ENCODE measurements at places on chromosomes 11 and 22.
A peak's percentile ranks its signal among the peaks of the same experiment; 100 is the strongest.

DNA sequence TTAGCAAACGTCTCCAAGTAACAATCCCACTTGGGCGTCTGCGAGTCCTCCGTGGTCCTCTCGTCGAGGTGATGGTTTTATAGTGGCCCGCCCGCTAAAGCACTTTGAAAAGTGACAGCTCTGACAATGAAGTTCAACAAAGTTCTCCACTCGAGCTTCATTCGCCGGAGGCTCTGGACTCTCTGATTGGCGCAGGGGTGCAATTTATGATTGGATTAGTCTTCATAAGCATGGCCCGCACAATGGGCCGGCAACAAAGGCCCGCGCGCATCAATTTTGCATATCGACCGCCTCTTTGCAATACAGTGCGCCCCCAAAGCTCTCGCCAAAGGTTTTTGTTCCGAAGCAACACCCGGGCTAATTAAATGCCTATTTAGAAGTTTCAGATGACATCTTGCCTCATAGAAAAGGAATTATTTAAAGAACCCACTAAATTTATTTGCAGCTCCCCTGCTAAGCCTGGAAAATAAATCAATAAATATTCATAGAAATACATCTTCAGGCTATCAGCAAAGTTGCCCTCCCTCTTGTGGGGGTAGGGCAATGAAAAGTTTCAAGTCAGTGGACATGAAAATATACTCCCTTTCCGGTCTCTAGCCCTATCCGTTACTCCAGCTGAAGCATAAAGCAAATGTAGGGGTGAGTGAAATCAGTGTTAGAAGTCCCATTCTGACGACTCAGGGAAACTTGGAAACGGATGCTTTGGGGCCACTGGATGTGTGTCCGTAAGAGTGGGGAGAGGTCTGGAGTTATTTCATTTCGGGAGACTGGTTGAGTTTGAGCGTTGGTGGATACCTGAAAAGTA lies at the start of gene DBX1:
Gene DBX1 (minus strand): TSS at position 51 of the 805 bp plus-strand sequence. CDS start 151 bp downstream, outside the sequence.
- DNase-seq = no peak

GRCh38 chr11:63890368-63890767 lies 26.6 kb downstream of the RCOR2 start:
- DNase-seq = no peak

- no peak for DNase-seq
Measured at GRCh38 chr11:122786896-122787295, 51.4 kb upstream of the CRTAM start.

DNA sequence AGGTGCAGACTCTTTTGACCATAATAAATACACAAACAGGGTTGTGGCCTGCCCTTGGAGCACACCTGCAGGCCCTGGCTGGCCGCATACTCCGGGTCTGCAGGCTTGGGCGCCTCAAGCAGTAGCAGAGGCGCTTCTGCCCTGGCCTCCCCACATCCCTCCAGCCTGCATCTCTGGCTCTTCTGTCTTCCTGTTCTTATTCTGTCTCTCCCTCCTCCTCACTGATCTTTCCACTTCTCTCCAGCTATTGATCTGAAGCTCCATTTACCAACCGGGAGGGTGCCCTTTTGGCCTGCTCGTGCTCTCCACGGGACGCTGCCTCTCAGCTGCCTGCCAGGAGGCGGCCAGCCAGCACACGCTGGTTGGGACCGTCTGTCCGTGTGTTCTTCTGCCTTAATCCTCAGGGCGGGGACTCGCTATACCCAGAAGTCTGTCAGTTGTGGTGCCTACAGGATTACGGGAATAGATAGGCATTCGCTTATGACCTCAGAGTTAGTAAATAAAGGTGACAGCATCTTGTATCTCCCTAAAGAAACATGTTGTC lies 5.2 kb downstream of the UPB1 start:
- no peak for DNase-seq

- no peak for DNase-seq
Measured at GRCh38 chr11:19771463-19771862, 58.8 kb downstream of the NAV2 start.

- no peak for DNase-seq
Measured at GRCh38 chr11:103085758-103086365, 6.1 kb downstream of the DCUN1D5 start.

- DNase-seq = no peak
Measured at GRCh38 chr11:92330114-92330513, 105.5 kb downstream of the FAT3 start.

- DNase-seq = peak; percentile 81
Measured at GRCh38 chr11:65181569-65182257, at the start of gene CAPN1. Gene CAPN1, plus strand, starts transcription at chr11:65181928. Its CDS starts 774 bp downstream, at chr11:65182702.

- no peak for DNase-seq
Measured at GRCh38 chr11:32602657-32603415, 19.2 kb downstream of the EIF3M start.

DNA sequence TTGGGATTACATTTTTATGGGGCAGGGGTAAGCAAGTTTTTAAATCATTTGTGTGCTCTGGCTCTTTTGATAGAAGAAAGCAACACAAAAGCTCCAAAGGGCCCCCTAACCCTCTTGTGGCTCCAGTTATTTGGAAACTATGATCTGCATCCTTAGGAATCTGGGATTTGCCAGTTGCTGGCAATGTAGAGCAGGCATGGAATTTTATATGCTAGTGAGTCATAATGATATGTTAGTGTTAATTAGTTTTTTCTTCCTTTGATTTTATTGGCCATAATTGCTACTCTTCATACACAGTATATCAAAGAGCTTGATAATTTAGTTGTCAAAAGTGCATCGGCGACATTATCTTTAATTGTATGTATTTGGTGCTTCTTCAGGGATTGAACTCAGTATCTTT lies 10.1 kb downstream of the RAG1 start:
- no peak for DNase-seq

- DNase-seq = no peak
Measured at GRCh38 chr11:2477254-2477653, 32.4 kb downstream of the KCNQ1 start.

DNA sequence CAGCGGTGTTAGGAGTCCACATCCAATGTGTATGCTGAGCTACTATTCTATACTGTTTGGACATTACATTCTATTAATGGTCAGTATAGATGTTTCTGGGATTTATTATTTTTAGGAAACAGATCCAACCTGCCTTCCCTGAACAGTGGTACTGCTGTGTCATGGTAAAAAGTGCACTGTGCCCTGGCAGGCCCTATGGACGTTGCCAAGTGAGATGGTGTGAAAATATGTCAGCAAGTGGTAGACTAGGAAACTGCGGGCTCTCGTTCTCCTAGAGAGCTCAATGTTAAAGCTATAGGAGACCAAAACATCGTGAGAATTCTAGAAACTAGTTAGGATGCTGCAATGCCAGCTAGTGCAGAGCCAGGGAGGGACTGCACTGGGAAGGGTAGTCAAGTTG lies 26.0 kb upstream of the CYP2D6 start:
- no peak for DNase-seq

GRCh38 chr11:91587131-91587530 lies 637.5 kb upstream of the FAT3 start:
- no peak for DNase-seq

GRCh38 chr11:71240865-71241691 lies 11.3 kb downstream of the SHANK2 start:
- peak; percentile 93 for DNase-seq

GRCh38 chr22:19984851-19985811 lies 31.5 kb downstream of the ARVCF start:
- no peak for DNase-seq

GRCh38 chr11:120643284-120643683 lies 131.7 kb downstream of the GRIK4 start:
- DNase-seq = no peak

GRCh38 chr22:42794551-42795510 lies 62.2 kb downstream of the ARFGAP3 start:
- no peak for DNase-seq
